ENCODE measurements at places on chromosomes 12 and 14. TPM values are rescaled to one million over a fixed set of nuclear protein-coding genes. Genes with fewer than 3 reads are reported as not detected.

Gene HOXC12
- not detected for total RNA-seq

DNA sequence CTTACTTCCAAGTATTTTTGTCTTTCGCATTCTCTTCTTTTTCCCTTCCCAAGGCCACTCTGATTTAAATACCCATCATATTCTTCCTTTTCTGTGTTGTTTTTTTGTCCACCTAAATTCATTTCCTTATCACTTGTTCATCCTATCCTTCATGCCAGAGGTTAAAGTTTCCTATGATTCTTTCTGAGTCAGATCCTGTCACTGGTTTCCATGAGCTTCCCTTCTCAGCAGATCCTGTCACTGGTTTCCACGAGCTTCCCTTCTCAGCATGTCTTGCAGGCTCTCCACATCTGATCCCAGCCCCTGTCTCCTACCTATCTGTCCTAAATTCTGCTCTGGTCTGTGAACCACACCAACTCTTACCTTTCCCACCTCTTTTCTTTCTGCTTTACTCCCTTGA, 311.8 kb upstream of the RGS6 start:
- no peak for DNase-seq

Gene DACT1
- 203 TPM for total RNA-seq

DNA sequence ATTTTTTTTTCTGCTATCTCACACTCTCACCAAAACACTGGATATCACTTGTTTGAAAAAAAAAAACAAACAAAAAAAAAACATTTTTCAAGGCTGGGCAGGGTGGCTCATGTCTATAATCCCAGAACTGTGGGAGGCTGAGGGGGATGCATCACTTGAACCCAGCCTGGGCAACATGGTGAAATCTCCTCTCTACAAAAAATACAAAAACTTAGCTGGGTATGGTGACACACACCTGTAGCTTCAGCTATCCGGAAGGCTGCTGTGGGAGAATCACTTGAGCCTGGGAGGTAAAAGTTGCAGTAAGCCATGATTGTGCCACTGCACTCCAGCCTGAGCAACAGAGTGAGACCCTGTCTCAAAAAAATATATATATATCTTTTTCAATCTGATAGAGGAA, 66.2 kb downstream of the EPS8 start:
- no peak for DNase-seq

DNA sequence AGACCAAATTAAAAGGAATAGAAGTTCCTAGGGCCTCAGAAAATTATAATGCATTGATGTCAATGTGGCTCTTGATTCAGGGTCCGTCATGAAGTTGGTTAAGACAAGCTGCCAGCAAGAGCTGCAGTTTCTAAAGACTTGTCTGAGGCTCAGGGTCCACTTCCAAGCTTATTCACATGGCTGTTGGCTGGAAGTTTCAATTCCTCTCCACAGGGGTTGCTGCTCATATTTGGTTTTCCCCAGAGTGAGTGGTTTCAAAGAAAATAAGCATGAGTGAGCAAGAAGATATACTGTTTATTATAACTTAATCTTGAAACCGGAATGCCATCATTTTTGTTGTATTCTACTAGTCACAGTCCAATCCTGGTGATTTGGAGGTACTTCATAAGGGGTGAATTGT, 1247.4 kb downstream of the LRFN5 start:
- DNase-seq, result no peak

DNA sequence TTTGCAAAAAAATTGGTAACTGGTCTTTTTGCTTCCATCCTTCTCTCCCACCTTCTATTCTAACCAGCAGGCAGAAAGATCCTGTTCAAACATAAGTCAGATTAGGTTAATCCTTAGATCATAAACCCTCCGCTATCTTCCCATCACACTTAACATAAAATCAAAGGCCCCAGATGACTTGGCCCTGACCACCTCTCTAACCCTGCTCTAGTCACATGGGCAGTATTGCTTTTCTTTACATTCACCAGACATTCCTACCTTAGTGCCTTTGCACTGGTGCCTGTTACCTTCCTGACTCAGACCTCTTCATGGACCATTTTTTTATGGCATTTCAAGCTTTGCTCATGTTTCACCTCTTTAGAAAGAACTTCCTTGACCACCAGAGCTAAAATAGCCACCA, 83.5 kb downstream of the NTF3 start:
- no peak for DNase-seq

DNA sequence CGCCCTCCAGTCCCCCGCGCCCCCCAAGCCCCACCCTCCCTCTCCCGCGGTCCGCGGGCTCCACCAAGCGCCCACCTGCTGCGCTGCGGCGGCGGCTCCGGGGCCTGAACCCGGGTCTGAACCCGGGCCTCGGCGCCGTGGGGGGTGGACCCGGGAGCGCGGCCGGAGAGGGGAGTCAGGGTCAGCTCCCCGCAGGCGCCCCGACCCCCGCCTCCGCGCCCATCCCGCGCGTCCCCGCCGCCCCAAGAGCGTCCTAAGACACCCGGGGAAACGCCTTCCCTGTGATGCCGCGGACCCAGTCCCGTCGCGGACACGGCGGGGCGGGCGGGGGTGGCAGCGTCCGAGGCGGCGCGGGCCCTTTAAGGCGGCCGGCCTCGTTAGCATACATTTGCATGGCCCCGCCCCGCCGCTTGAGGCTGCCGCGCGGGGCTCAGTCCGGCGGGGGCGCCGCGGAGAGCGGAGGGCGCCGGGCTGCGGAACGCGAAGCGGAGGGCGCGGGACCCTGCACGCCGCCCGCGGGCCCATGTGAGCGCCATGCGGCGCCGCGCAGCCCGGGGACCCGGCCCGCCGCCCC, at the start of gene MMP17:
Gene MMP17, plus strand, starts transcription at position 433 of the 574 bp plus-strand sequence. Its CDS starts 102 bp downstream, at position 535.
- peak; percentile 77 for DNase-seq

DNA sequence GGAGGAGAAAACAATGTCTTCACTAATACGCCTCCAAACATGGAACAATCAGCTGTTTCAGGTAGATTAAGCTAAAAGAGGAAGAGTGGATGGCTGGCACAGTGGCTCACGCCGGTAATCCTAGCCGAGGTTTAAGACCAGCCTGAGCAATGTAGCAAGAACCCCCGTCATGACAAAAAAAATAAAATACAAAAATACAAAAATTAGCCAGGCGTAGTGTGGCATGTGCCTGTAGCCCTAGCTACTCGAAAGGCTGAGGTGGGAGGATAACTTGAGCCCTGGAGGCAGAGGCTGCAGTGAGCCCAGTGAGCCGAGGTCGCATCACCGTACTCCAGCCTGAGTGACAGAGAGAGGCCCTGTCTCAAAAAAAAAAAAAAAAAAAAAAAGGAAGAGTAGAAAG, 1.2 kb upstream of the MED13L start:
- DNase-seq, result no peak

- no peak for DNase-seq
Observed at GRCh38 chr12:78866518-78866917, 1.9 kb downstream of the SYT1 start.

Gene TOMM20L
- not detected for total RNA-seq

DNA sequence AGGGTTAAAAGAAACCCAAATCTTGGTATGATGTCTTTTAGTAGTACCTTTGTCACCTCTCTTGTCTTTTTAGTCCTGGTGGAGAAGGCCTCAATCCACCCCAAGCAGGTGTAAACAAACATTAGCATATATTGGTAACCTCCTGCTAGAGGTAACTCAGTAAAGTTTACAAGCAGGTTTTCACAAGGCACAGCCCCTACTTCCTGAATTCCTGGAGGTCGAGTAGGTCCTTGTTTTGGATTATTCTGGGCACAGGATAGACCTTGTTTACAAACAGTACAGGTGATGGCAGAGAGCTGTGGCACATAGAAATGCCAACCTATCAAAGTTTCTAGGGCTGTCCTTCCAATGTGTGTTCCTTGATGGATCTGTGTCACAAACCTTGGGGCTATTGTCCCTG, 99.1 kb downstream of the ALG10 start:
- DNase-seq, result no peak

DNA sequence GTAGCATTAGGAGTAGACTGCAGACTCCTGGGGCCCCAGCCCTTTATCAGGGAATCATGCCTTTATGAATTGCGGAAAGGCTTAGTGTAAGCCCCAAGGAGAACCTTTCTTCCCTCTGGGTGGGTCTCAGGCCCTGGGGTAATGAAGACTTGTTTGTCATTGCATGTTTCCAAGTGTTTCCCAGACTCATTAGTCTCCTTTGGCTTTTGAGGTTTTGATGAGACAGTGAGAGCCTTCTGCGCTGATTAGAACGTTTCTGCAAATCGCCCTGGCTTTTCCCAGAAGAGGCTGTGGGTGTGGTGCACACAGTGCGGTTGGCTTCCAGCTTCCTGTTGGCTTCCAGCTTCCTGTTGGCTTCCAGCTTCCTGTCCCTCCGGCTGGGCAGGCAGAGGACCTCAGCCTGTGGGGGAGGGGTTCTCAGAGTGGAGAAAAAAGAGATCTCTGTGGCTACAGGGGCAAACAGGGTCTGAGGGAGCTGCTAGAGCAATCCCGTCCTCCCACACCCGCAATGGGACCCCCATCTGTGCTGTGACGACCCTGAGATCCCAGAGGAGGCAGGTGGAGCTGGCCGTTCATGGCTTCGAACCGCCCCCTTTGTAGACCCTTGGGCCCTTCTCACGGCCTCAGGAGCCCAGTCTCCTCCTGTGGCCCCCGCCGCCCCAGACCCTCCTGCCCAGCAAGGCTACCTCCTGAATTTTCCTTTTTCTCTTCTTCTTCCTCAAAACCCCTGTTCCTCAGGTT, 42.1 kb downstream of the GPR68 start:
- DNase-seq, result no peak

DNA sequence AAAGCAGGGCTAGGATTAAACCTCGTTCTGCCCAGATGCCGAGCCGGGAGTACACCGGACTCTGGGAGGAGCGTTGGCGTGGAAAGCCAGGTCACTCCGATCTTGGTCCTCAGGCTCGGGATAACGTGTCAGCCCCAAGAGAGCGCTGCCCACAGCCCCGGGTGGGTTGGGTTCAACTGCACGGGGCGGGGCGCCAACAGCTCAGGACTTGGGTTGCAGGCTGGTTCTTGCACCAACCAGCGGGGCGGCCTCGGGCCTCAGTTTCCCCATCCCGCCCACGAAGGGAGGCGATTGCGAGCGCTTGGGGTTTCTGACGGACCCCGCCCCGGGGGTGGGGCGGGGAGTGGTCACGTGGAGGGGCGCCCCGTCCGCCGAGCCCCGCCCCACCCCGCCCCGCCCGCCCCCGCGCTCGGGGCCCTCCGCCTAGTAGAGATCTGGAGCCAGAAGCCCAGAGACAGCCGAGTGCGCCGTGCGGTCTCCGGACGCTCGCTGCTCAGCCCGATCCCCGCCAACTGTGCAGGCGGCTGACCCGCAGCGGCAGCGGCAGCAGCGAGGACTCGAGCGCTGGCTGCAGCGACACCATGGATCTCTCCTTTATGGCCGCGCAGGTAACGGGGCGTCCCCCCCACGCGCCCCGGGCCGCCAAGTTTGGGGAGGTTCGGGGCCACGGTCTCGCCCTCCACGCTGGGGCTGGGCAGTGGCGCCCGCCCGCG, at the start of gene C14orf132:
Gene C14orf132, plus strand, starts transcription at position 443 of the 713 bp plus-strand sequence. Its CDS starts 139 bp downstream, at position 582.
- peak; percentile 84 for DNase-seq

Gene ADAM20
- 1.6 TPM for total RNA-seq

DNA sequence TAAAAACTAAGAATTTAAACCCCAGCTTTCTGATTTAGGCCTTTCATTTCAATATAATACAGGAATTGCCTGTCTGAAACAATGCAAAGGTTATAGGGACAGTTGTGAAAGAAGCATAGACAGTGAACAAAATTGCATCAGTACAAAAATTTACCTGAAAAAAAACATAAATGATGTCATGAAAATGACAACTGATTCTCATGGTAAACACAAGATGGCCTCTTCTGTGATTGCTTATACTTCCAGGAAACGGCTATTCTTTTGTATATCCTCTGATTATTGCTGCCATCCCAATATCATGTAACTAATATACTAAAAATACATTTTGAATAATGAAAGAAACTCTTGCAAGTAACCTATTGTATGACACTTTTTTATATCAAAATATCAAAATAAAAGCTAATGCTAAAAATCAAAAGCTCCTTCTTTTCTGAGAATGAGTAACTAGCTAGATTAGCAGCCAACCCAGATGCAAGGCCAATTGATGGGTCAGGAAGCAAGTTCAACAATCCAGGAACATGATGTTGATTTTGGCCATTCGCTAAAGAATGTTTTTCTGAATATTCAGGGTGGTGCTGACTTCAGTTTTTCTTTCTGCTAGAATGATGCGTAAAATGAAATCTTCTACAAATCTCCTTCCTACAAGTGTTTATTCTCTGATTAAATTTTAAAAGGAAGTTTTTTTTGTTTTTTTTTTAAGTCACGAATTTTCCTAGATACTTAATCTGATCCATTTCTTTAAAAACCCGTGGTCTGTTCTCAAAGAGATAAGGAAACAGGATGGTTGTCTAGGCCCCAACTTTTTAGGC, 83.6 kb downstream of the ALX1 start:
- DNase-seq, result peak; percentile 2

- DNase-seq, result no peak
Observed at GRCh38 chr12:110501399-110501751, 536 bp downstream of the VPS29 start.

DNA sequence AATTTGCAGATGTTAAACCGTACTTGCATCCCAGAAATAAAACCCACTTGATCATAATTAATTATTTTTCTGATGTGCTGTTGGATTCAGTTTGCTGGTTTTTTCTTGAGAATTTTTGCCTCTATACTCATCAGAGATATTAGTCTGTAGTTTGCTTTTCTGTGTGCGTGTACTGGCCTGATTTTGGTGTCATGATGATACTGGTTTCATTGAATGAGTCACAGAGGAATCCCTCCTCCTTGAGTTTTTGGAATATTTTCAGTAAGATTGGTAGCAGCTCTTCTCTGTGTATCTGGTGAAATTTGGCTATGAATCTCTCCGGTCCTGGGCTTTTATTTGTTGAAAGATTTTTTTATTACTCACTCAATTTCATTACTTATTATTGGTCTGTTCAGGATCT, 100.4 kb upstream of the PMCH start:
- no peak for DNase-seq

GRCh38 chr12:52369211-52369610, 1.9 kb upstream of the KRT85 start:
- no peak for DNase-seq

DNA sequence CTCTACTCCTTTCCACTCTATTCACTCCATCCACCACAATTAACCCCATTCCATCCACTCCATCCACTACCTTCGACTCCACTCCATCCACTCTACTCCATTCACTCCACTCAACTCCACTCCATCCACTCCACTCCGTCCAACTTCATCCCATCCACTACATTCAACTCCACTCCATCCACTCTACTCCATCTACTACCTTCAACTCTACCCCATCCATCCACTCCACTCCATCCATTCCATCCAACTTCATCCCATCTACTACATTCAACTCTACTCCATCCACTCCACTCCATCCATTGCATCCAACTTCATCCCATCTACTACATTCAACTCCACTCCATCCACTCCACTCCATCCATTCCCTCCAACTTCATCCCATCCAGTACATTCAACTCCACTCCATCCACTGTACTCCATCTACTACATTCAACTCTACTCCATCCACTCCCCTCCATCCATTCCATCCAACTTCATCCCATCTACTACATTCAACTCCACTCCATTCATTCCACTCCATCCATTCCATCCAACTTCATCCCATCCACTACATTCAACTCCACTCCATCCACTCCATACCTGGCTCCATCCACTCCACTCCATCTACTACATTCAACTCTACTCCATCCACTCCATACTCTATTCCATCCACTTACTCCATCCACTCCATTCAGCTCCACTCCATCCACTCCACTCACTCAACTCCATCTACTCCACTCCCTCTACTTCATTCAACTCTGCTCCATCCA, 16.4 kb downstream of the HNF1A start:
- no peak for DNase-seq

All from frontal cortex (tissue), 4 donors.